ENCODE measurements at places on chromosomes 2 and 18.

- no peak for DNase-seq
Measured at GRCh38 chr2:150860301-150860700, 372.8 kb upstream of the RND3 start.

- DNase-seq: no peak
Measured at GRCh38 chr18:44798433-44799048, 117.9 kb downstream of the SETBP1 start.

GRCh38 chr2:152583512-152584229, 133.6 kb downstream of the PRPF40A start:
- DNase-seq: no peak

- DNase-seq: no peak
Measured at GRCh38 chr2:95024960-95025405, 525 bp upstream of the MAL start.

DNA sequence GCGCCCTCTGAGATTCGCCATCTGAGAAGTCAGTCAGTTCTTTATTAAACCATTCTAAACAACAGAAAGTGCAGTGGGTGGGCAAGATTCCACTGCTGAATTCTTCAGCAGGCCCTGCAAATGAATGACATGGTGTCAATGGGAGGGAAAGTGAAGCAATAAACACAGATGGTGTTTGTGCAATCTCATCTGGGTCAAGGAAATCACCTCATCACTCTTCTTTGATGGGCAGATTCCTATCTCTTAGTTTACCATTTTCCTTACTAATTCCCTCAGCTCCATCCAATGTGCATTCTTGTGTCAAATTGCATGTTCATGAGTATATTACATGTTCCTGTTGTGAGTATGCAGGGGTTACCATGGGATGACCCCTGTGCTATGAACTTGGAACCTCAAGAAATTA, 100.7 kb upstream of the CYP1B1 start:
- DNase-seq: peak; percentile 80

GRCh38 chr2:86500325-86501083, 59.3 kb downstream of the KDM3A start:
- no peak for DNase-seq

- DNase-seq: no peak
Measured at GRCh38 chr2:173759959-173760358, 205.2 kb downstream of the SP3 start.

- no peak for DNase-seq
Measured at GRCh38 chr18:38481576-38481975, 916.0 kb upstream of the CELF4 start.

GRCh38 chr2:158411748-158412147, 44.8 kb downstream of the CCDC148 start:
- DNase-seq: no peak

DNA sequence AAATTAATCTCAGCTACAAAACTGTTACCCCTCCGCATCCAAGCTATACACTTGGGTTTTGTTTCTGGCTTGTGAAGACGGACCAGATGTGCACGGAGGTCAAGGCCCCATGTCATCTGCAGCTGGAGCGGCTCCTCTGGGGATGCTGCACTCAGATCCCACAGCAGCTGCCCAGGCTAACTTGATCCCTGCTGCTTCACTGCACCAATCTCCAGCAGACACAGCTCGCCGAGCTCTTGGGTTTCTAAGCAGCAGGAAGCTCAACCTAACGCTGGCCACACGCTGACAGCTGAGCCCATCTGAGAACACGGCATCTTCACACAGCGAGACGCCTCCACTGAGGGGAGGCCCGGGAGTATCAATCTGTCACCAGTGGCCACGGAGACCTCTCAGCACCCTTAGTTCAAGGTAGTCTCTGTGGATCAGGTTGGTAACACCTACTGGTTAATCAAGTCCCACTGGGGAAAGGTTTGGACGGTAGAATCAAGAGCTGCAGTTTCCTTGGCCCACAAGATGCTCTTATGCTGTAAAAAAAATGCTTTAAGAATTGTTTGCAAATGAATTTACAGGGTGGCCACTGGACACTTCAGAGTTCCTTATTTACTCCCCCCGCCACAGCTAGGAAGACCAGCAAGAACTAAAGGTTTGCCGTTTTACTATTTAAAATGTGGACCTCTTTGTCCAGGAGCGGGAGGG, 67.5 kb downstream of the EMILIN2 start:
- no peak for DNase-seq

- DNase-seq: no peak
Measured at GRCh38 chr2:120560330-120560729, 175.3 kb upstream of the GLI2 start.

DNA sequence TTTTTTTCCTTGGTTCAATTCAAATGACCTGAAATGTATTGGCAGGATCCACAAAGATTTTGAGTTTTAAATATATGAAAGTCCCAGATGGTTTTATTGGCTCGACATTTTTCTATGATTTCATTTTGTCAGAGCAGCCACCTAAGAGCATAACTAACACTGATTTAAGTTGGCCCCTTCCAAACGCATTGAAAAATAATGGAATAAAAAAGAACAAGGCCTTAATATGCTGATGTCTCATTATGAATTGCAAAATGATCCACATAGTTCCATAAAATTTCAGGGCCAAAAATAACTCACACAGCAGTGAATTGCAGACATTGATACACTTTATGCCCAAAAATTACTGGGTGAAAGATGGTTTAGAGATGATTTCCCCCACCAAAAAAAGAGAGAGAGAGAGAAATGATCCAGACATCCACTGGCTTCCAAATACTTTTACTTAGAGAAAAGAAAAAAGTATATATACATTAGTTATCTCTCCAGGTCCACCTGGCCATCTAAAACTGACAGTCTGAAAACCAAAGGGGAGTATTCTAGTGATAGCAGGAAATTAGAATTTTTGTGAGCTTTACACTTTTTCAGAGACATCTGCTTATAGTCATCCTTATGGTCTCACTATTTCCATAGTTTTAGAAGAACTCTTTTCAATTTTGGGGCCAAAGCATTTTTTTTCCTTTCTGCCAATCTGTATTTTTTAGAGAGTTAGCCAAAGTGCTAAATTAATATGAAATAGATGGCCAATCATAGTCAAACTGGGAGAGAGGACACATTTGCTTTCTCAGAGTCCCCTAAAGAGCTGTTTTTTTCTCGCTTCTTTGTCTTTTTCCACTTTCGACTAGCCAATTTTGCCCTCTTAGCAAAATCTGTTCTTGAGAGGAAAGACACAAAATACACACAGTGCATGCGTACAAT, 213.5 kb upstream of the RND3 start:
- no peak for DNase-seq

DNA sequence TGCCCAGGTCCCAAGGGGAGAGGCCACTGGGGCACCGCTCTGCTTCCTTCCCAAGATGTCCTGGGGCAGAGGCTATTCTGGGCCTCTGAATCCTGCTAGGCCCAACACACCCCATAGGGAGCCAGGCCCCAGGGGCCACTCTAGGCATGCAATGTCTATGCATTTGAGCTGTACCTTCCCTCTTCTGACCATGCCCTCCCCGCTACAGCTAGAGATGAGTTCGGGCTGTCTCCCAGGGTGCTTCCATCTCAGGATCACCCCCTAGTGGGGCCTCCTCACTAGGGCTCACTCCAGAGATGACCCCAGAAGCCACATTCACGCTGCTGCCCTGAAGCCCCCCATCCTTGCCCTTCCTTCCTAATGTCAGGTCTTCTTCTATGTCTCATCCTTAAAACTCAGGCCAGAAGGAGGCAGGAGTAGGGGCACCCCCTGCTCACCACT, 54.4 kb downstream of the TNS1 start:
- no peak for DNase-seq

DNA sequence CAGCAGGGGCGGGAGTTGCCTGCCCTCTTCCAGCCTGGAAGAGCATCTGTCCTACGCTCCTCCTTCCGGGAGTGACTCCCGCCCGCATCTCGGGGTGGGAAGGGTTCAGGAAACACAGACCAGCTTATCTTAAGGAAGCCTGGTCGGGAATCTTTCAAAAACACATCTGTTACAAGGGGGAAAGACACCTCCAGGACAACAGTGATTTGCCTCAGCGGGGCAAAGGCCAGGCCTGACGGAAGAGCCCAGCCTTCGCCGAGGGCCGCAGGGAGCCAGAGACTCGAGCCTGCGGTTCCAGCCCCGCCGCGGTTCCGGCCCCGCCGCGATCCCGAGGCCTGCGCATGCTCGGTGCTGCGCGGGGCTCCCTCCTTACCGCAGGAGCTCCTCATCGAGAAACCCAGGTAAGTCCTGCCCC, 38.1 kb upstream of the TGIF1 start:
- no peak for DNase-seq

DNA sequence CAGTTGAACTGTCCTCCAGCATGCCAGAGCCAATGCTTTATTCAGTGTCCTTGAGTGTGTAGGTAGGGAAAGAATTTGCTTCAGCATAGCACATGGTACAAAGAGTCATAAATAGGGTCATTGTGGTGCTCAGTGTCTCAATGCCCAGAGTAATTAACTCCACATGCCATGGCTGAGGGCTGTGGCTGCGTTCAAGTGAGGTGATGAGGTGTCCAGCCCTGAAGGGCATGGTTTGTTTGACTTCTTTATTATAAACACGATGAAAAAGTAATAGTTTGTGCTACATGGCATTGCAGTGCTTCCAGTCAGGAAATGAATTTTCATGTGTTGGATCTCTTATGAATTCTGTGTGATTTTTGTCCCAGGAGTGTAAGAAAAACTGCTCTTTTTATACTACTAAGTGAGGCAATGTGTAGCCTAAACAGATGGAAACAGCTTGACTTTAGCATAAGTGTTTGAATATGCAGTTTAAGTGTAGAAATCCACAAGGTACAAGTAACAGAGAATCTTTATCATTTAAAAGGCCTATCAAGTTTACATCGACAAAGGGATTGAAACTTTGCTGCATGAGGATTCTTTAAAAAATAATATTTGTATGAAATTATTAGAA, 507.9 kb upstream of the CDH2 start:
- DNase-seq: no peak

- peak; percentile 46 for DNase-seq
Measured at GRCh38 chr18:8084160-8084559, 517.0 kb downstream of the PTPRM start.
